Suppressor macrophage (primary cell): ENCODE measurements at places on chromosomes 1 and 21.

GRCh38 chr1:150302338-150302737 is 8.7 kb downstream of the MRPS21 start:
- DNase-seq = no peak

- no peak for DNase-seq
Measured at GRCh38 chr1:7519181-7519860, 251.8 kb upstream of the VAMP3 start.

GRCh38 chr1:218939095-218939494 is 234.6 kb upstream of the LYPLAL1 start:
- DNase-seq = no peak

- no peak for DNase-seq
Measured at GRCh38 chr1:59057796-59058195, 239.1 kb upstream of the FGGY start.

GRCh38 chr1:160108888-160109662 is 6.5 kb upstream of the ATP1A2 start:
- DNase-seq = peak; percentile 69

DNA sequence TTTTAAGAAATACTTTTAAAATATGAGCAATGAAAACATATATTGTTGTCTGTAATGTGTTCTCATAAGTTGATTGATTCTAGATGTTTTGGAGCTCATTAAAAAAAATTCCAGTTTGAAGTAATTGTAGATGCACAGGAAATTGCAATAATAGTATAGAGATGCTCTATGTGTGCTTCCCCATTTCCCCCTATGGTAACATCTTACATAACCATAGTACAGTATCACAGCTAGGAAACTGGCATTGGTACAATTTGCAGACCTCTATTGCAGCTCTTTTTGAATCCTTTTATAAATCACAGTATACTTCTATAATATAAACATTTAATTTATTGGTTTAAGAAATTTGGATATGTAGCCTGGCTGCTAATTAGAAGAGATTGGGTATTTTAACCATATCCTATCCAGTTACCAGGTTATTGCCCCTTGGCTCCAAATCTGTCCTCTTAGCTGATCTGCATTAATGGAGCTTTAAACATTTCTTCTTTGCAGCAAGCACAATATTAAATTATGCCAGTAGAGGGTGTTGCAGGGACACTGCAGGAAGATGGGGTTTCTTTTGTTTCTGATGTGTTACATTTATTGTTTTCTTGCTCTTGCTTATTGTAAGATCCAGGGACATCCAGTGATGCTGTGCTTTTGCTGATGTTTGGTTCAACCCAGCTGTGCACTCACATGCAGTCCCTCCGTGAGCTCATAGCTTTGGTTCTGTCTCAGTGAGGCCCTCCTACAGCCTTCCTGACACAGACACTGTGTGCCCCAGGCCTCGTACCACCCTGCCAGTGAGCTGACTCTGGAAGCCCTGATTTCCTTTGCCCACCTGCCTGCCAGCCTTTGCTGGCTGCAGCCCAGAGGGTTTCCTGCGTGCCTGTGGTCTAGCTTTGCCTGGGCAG is 103.3 kb downstream of the RABGAP1L start:
- peak; percentile 55 for DNase-seq

GRCh38 chr1:204994086-204994862 is 48.7 kb upstream of the CNTN2 start:
- no peak for DNase-seq

- DNase-seq = peak; percentile 59
Measured at GRCh38 chr1:21647431-21648351, 21.5 kb downstream of the RAP1GAP start.

GRCh38 chr1:15038232-15039016 is 115.1 kb upstream of the TMEM51 start:
- DNase-seq = no peak

DNA sequence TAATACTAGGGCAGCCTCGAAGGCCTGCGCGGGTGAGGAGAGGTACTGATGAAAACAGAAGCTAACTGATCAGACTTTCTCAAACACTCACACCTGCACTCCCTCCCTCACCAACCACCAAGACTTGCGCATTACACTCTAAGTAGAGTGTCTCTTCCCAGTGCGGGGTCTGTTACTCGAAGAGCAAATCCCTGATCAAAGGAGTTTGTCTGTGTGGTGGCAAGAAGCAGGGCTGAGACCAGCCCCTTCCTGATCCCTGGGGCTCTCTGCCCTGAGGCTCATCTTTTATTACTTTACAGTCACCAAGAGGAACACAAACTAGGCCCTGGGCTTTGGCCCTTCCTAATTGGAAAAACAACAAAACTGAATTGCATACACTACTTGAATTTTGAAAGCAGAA is 19.5 kb upstream of the TSNAX start:
- no peak for DNase-seq

- no peak for DNase-seq
Measured at GRCh38 chr1:175877939-175878737, 134.7 kb upstream of the TNR start.

DNA sequence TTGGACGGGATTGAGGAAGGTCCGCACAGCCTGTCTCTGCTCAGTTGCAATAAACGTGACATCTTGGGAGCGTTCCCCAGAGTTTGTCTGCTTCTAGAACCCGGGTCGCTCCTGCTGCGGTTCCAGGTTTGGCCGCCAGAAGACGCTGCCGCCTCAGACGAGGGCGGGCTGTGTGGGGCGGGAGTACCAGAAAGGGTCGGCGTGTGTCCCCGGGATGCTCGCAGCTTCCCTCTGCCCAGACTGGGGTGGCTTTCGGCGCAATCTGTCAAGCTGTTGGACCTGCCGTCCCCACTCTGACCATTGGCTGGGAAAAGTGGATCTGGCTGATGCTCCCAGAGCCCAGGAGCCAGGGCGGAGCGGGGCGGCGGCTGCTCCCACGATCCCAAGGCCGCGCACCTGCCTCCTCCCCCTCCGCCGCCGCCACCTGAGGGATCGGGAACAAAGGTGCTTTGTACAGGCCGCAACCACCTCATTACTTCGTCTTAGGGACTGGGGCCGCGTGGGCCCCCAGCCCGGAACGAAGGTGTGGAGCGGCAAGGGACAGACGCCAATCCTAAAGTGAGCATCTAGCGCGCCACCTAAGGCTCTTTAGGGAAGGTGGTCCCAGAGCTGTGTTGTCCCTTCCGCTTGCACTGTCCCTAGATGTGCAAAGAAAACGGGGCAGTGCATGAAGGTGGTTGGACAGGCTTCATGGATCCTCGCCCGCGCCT is 683 bp upstream of the EFNA4 start:
- peak; percentile 79 for DNase-seq

DNA sequence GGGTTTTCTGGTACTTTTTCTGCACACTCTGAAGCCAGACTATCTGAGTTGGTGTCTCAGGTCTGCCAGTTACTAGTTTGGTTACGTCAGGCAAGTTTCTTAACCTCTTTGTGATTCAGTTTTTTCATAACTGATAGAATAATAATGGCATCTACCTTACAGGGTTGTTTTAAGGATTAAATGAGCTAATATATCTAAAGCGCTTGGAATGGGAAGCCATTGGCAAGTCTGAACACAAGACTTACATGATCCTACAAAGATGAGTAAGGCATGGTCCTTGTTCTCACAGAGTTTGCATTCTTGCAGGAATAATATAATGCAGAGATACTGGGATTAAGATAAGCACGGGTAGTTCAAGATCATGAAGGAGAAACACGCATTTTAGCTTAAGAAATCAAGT is 9.2 kb upstream of the DENND2D start:
- no peak for DNase-seq

GRCh38 chr1:234921266-234922062 is 207.2 kb downstream of the TOMM20 start:
- no peak for DNase-seq

DNA sequence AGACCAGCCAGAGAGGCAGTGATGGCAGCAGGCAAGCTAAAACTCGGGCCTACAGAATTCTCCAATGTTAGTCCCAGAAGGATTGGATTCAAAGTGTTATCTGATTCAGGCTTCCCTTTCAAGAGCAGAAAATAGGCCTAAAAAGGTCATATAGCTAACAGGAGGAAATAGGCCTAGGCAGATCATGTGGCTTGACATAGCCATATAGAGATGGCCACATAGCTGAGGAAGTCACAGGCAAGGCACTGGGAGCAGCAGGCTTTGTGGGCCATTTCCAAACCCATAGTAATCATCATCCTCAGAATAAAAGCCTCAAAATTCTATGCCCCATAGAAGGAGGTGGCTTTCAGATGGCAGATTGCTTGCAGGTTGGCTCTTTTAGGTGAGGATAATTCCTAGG is 29.0 kb upstream of the LMO4 start:
- peak; percentile 62 for DNase-seq

DNA sequence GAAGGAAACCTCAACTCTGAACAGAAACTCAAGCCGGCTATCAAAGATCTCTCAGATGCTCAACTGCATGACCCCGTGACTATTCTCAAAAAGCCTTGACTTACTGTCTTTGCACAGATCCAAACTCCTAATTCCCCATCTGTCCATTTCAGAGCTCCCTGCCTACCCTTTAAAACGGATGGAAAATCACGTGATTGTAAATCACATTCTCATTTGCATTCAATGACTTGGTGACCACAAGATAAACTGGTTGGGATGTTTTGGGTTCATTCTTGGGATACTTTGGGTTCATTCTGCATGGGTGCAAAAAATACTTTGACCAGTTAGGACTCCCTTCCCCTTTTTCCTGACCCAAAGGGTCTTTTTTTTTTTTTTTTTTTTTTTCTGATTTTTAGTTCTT is 41.3 kb upstream of the RUNX1 start:
- no peak for DNase-seq

- DNase-seq = no peak
Measured at GRCh38 chr1:160137216-160137862, 14.1 kb upstream of the ATP1A4 start.

- DNase-seq = no peak
Measured at GRCh38 chr1:240824238-240824637, 212.3 kb upstream of the GREM2 start.

- DNase-seq = no peak
Measured at GRCh38 chr1:80731241-80731894, 1069.4 kb upstream of the ADGRL2 start.

DNA sequence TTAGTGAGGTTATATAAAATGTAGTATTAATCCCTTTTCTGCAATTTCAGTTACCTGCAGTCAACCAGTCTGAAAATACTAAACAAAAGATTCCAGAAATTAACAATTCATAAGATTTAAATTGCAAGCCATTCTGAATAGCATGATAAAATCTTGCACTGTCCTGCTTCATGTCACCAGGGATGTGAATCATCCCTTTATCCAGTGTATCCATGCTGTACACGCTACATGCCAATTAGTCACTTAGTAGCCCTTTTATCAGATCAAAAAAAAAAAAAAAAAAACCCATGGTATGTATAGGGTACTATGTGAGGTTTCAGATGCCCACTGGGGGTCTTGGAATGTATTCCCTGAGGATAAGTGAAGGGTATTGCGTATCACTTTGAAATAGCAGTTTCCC is 191.3 kb upstream of the HP1BP3 start:
- no peak for DNase-seq

DNA sequence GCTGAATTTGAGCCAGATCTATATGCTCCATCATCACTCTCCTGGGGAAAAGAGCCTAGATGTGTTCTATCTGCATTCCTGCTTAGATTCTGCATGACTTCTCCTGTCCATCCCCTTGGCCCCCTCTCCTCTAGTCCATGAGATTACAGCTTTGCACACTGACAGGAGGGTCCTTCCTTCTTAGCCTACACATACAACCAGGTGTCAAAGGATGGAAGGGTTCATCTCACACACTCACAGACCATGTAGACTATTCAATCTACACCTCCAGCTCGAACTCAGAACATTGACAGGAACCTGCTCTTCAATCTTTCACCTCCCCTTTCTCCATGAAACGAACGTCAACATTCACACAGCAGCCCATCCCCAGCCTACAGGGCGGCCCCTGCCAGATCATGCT is 13.8 kb downstream of the C1orf116 start:
- no peak for DNase-seq

GRCh38 chr1:227941509-227942020 is 6.2 kb downstream of the WNT9A start:
- DNase-seq = no peak

- no peak for DNase-seq
Measured at GRCh38 chr1:9361630-9362260, 69.1 kb downstream of the SPSB1 start.

GRCh38 chr1:169044296-169044695 is 62.2 kb upstream of the ATP1B1 start:
- DNase-seq = peak; percentile 77

DNA sequence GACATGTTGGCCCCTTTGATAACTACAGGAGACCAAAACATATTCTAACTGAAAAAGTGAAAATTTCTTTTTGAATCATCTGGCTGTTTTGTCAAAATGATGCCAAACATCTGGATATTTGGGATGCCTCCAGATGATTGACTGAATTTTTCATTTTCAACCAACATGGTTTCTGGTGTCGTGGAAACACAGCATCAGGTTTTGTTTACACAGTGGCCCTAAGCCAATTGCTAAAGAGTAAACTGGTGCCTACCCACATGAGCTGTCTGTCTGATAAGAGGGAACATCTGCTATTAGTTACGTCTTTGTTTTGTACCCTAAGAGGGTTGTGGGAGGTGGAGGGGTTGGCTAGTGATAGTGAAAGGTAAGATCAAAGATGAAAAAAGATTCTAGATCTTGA is 204.8 kb downstream of the KCNK2 start:
- no peak for DNase-seq

GRCh38 chr1:203648276-203648675 is 21.6 kb downstream of the ATP2B4 start:
- no peak for DNase-seq

GRCh38 chr1:172622541-172622940 is 36.4 kb upstream of the FASLG start:
- peak; percentile 54 for DNase-seq

DNA sequence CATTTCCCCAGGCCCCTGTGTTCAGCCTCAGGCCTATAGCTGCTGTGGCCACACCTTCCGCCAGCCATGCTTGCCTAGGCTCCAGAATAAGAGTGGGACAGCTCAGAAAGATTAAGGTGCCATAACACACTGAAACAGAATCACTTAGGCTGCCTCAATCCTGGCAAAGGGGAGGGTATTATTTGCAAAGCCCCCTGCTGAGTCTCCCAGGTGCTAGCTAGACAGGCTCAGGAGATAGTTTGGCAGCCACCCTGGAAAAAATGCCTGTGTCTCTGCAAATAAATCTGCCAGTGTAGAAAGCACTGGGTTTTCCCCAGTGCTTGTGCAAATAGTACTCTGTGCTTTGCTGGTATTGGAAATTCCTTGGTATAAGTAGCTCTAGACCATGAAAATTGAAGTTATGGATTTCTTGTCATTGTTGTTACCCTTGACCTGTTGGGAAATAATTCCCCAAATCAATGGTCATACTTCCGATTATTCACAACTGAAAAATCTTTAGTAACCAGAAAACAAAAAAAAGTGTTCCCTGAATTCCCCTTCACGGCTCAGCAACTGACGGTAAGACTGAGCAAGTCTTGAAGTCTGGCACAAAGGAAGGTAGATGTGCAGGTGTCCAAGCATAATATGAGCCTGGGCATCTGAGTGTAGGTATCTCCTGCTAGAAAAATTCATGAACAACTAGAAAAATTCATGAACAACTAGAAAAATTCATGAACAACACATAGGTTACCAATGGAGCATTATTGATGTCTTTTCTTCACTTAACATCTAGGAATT is 56.9 kb downstream of the PROX1 start:
- DNase-seq = no peak

GRCh38 chr1:159067699-159068621 is 8.6 kb downstream of the AIM2 start:
- peak; percentile 78 for DNase-seq
